ENCODE measurements at places on chromosomes 16 and 17. TPM values are rescaled to one million over a fixed set of nuclear protein-coding genes. Genes with fewer than 3 reads are reported as not detected.

- peak; percentile 30 for DNase-seq
These were observed 30.9 kb downstream of the FAM222B start for GRCh38 chr17:28811651-28812090.

GRCh38 chr16:50505115-50505514 lies 43.1 kb upstream of the NKD1 start:
- no peak for DNase-seq

DNA sequence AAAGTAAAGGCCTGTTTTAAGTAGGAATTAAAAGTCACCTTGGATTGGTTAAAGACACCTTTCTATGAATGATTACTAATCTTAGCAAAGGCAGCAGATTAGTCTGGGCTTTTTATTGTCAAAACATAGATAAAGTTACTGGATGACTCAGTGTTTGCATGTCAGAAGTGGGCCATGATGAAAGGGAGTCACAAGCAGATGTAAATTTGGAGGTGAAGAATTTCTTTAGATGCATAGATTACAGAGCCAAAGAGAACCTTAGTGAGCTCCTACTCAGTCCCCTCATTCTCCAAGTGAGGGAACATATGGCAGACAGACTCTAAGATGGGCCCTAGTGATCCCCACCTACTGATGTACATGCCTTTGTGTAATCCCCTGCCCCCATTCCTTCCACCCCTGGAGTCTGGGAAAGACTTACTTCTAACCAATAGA lies 124.5 kb downstream of the HS3ST3A1 start:
- no peak for DNase-seq

DNA sequence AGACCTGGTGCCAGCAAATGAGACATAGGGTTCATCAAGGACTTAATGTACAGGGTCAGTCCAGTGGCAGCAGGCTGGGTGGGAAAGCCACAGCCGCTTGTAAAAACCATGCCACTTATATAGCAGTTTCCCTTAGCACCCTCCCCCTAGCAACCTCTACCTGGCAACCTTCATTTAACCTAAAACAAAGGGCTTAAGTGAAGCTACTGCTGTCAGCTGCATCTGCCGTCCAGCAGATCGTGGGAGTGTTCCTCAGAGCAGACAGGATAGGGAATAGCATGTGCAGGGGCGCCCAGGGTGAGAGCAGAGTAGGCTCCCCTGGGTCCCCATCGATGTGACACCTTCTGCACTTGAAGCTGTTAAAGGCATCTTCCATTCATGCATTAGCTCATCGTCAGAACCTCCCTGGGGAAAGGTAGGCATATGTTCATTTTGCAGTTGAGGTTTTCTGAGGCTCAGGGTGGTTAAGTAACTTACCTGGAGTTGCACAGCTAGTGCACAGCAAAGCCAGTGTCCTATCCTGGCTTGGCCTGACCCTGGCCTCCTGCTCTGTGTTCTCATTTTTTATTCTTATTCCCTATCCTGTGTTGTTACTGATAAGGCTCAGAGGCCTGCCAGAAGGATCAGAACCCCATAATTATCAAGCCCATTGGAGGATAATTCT lies 112.5 kb downstream of the SOCS1 start:
- no peak for DNase-seq

DNA sequence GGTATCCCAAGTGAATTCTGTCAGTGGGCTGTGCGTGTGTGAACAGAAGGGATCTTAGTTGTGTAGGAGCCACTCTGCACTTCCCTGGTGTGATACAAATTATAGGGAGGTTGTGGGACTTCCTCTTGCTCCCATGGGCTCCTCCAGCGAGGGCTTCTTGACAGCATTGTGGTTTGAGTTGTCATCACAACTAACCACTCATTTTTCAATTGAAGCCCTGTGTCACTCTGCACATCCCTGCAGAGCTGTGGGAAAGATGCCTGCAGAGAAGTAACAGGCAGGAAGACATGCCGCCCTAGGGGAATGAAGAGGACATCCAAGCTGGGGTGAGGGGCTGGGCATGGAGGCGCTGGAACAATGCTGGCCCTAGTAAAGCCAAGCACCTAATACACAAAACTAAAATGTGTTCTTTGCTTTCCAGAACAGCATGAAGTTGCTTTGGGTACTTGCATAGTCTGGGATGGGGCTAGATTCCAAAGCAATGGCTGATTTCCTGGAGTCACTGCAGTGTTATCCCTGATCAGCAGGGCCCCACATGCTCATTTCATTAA lies 692.5 kb downstream of the TOX3 start:
- DNase-seq, result no peak

GRCh38 chr17:10147761-10148415 lies 50.5 kb downstream of the GAS7 start:
- DNase-seq, result no peak

DNA sequence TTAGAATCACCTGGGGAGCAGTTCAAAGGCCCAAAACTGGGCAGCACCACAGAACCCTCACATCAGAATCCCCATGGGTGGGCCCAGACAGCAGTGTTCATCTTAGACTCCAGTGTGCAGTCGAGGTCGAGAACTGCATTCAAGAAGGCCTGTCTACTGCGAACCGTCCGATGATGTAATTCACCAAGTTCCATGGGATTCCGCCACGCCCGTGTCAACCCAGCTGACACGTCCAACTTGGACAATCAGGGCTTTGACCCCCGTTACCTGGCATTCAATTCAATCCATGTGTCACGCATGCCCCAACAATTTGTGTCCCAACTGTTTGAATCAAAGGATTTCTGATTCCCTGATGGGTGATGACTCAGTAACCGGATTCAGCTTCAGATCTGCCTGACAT lies 9.2 kb downstream of the HSBP1 start:
- DNase-seq, result no peak

DNA sequence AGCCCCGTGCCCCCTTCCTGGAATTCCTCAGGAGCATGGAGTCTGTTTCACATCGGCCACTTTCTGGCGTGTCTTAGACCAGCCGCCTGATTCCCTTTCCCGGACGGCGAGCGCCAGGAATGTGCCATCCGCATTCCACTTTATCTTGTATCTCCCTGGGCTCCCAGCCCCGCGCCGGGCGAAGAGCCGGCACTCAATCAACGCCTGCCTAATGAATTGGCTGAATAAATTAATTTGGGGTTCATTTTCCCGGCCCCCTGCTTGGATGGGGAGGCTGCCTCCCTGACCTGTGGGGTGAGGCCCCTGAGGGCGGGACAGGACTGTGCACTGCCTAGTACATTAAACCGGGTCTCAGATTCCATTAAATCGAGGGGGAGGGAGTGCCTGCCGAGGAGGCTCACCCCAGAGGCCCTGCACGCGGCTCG lies 282.3 kb upstream of the TNRC6C start:
- no peak for DNase-seq

GRCh38 chr16:35398180-35398579 lies 1938.8 kb downstream of the TP53TG3F start:
- no peak for DNase-seq

DNA sequence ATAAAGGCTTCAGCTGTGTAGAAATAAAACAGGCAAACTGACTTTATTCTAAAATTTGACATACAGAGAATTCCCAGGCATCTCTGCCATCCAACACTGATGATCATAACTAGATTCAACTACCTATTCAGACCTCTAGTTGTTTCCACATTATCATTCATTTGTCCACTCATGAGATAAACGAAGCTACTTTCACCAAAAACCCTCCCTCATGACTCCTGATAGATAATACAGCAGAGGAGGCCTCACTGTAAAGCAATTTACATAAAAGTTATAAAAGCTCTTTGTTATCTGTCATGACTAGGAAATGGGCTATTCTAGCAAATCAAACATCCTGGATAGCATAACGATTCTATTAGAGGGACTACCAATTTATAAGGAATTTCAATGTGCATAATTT lies 19.6 kb upstream of the RFFL start:
- no peak for DNase-seq

DNA sequence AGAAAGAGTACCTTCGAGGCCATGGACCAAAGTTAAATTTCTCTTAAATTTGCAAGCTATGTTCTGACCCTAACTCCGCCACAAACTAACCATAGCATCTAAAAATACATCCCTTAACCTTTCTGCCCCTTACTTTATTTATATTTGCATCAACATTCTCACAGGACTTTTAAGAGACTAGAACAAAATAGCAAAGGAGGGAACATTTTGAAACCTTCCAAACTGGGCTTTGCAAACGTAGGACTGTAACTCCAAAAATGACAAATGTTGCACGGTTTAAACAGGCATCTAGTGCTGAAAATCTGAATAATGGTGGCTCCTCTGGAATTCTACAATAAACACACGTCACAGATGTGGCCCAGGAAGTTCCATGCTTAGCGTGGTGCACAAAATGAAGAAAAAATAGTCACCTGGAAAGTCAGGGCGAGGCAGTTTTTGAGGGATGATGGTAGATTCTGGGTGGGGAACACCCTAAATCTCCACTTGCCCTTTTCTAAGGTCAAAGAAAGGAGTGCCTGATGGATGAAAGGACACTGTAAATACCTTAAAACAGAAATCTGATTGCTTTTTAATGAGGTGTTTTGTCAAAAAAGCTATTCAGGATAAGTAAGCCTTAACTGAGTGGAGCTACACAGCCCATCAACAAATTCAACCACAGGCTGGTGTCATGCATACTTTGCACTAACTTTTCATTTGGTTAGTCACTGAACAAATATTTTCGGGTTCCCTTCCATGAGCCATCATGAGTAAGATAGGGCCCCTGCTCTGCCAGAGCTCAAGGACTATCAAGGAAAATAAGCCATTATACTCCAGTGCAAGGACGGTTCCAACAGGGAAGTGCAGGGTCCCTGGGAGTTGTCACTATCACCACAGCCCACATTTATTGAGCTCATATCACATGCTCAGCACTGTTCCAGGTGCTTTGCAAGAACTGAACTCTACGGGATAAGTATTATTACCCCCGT lies 21.2 kb downstream of the ARHGAP17 start:
- DNase-seq, result no peak

DNA sequence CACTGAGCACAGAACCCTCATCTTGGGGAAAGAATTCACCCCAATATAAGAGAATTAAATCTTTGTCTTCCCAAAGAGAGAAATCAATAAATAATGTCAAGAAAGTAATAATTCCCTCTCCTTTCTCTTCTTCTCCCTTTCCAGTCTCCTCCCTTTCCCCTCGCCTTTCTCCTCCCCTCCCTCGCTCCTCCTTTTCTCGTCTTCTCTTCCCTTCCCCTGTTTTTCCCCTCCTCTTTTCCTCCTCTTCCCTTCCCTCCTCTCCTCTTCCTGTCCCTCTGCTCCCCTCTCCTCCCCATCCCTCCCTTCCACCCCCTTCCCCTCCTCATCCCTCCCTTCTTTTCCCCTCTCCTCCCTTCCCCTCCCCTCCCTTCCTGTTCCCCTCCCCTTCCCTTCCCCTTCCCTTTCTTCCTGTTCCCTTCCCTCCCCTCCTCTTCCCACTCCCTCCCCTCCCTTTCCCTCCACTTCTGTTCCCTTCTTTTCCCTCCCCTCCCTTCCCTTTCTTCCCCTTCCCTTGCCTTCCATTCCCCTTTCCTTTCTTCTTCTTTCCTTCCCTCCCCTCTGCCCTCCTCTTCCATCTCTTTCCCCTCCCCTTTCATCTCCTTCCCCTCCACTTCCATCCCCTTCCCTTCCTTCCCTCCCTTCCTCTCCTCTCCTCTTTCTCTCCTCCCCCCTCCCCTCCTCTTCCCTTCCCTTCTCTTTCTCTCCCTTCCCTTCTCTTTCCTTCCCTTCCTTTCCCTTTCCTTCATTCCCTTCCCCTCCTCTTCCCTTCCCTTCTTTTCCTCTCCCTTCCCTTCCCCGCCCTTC lies 363.6 kb downstream of the SHISA9 start:
- no peak for DNase-seq

The KRTAP9-3 gene
- total RNA-seq, result not detected

The RUNDC3A gene
- total RNA-seq, result 0.99 TPM

The DBNDD1 gene
- 0.52 TPM for total RNA-seq

The TRPV2 gene
- total RNA-seq, result 29.0 TPM

The ARL5C gene
- 3.7 TPM for total RNA-seq

The PRAC2 gene
- total RNA-seq, result not detected

The AOC2 gene
- 0.28 TPM for total RNA-seq

Measured in thymus (tissue), 14 donors.